Foreskin keratinocyte (primary cell): ENCODE measurements at places on chromosomes 12 and 14. TPM values are rescaled to one million over a fixed set of nuclear protein-coding genes. Genes with fewer than 3 reads are reported as not detected.

ZNF384 gene
- 19.3 and 22.0 TPM in 2 replicates for polyA plus RNA-seq

DNA sequence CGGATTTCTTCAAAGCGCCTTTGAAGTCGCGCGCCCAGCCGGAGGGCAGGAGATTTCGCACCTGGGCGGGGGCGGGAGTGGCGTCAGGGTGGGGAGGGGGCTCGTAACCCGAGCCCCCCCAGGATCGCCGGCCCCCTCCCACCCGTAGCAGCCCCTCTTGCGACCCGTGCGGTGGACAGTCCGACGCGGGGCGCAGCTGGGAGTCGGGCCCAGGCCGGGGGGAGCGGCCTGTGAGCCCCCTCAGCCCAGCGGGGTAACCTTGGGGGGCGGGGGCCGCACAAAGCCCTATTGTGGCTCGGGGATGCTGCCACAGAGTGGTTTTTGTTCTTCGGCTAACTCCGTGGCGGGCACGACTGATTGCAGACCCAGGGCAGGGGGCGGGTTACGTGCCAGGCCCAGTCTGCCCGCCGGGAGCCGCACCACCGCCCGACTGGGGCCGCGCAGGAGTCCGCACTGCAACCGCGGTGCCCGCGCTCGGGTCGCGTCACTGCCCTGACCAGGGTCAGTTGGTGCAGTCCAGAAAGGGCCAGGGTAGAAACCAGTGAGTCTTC, 4.2 kb upstream of the AAAS start:
- DNase-seq: no peak

DNA sequence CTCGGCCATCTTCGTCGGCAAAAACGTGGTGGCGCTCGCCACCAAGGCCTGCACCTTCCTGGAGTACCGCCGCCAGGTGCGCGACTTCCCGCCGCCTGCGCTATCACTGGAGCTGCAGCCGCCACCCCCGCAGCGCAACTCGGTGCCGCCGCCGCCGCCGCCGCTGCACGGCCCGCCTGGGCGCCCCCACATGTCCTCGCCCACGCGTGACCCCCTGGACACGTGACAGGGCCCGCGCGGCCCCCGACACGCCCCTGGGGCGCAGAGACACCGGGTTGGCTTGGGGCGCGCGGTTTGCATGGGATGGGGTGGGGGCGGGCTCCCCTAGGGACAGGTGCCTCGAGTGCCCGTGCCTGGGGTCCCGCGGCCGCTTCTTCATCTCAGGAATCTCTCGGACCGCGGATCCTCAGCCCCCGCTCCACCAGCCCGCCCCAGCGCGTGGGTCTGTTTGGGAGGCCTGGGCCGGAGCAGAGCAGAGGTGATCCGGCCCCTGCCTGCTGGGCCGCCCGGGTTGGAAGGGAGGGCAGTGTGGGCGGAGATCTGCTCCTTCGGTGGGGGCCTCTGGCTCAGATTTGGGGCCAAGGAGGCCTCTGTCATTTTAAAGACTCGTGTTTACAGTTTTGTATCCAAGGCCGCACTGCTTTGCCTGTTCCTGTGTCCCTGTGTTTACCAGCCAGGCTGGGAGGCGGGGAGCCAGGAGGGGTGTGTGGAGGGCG, 3.3 kb downstream of the TMEM121 start:
- no peak for DNase-seq

LRP1-AS gene
- not detected in 2 replicates for polyA plus RNA-seq

DNA sequence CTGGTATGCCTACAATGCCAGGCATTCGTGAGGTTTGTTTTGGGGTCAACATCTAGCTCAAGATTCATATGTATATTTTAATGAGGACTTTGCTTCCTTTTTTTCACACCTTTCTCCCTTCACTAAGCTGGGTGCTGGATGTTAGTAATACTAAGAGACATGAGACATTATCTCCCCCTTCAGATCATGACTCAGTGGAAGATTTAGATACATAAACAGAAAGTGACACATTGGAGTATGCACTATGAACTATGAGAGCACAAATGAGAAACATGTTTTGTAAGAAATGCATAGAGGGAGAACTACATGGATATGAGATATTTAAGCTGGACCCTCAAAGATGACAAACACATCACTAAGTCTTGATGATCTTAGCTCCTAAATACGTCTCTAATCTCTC, 286.3 kb downstream of the RPAP3 start:
- DNase-seq: no peak

DNA sequence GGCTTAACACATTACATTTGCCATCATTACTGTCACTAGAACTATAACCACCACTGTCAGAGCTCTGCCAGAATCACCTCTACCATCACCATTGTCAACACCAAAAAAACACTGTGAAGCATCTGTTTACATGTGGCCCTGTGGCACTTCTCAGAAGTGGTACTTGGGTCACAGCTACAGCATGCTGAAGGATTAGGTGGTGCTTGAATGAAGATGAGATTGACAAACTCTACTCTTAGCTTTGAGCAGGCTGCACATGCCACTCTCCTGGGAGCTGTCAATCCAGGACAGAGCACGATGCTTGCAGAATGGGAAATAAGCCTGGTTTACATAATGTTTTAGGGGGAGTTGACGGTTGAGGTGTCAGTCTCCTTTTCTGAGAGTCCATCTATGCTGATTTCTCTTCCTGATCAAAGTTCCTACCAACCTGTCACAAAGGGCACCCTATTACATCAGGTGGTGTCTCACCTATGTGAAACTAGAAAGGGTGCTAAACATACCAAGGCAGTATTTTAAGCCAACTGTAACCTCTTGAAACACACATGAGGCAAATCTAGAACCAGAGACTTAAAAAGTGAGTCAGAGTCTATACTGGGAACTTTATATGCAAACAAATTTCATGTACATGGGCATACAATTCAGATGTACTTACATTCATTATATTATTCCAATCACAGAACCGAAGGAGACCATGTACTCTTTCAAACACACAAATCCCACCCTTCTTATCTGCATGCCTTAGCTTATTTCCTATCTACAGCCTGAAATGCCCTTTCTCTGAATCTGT, 258.7 kb downstream of the EMP1 start:
- DNase-seq: no peak

GRCh38 chr14:36820901-36821300, 159.2 kb downstream of the PAX9 start:
- DNase-seq: no peak

SLCO1B1 gene
- polyA plus RNA-seq: not detected in 2 replicates

GCH1 gene
- polyA plus RNA-seq: 2.8 and 3.1 TPM in 2 replicates

LMNTD1 gene
- not detected in 2 replicates for polyA plus RNA-seq

GRCh38 chr14:76924371-76925096, 98.3 kb downstream of the LRRC74A start:
- DNase-seq: no peak

DNA sequence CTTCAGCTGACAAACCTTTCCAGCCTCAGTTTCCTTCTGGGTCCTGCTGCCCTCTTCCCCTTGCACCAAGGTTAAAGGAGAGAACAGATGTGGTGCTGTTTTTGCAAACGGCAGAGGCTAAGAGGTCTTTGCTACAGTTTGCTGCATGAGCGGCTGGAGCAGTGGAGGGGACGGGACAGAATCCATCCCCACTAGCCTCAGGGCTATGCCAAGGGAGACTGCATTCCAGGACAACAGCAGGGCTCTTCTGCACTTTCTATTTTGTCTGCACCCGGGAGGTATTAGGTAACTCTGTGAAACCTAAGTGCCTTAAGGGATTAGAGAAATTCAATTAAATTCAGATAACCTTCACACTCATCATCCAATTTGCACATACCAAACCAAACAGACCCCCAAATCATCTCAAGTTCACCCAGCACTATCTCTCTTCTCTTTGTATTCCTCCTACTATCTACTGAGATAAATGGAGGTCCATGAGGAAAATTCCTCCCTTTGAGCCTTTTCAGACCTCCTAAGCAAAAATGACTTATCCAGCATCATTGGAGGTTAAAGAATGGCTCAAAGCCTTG, 103.8 kb upstream of the VRK1 start:
- DNase-seq: no peak

DNA sequence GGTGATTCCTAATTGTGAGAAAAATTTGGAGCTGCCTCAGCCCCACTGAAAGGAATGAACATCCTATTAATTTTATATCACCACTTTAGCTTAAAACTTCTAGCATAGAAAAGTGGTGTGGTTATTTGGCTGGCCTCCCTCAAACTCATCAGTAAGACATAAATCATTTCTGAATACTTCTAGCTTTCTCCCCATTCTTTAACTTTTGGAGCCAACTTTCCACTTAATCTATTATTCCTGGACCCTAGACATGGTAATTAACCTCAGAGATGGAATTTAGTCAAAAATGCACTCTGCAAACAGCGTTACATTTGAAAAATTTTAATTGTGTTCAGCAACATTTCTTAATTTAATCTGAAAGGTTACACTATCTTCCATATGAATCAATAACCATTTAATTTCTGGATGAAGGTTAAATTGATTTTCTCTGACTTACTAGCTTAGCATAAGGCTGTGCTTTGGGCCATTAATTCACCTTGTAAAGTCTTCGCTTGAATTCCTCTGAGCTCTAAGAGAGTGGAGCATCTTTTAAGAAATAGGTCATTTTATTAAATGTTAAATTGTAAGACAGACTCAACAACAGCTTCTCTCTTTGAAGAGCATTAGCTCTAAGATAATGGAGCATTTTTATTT, 753.6 kb upstream of the STXBP6 start:
- DNase-seq: no peak

IFI27L1 gene
- 32.3 and 38.1 TPM in 2 replicates for polyA plus RNA-seq

DNA sequence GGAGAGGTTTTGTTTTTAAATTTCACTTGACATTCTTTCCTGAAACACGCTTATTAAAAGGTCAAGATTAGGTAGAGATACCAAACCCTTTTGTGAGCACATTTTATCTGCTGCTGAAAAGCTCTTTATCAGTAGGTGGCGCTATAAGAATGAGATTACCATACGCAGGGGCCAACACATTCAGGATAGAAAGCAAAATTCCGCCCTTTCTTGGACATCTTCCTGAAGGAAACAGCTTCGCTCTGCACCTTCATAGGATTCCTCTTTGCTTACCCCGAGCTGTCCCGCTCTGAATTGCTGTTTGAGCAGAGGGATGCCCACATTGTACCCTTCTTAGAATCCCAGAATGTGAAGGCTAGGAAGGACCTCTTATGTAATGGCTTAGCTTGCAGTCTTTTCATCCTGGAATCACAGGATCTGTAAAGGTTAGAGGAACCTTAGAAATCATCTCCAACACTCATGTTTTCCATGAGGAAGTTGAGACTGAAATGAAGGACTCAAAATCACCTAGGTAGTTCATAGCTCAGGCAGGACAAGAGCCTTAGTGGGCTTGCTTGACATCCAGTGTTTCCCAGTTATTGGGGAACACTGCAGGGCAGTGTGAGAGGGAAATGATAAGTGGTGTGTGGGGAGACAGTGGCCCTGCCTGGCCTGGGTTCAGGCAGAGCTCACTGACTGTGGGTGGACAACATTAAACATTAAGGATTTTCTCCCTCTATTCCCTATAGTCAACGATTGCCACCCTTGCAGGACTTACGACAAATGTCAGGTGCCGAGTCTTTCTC, 38.7 kb upstream of the CRY1 start:
- DNase-seq: peak; percentile 52

- DNase-seq: no peak
Observed at GRCh38 chr14:37203423-37203822, 5.7 kb downstream of the MIPOL1 start.

DNA sequence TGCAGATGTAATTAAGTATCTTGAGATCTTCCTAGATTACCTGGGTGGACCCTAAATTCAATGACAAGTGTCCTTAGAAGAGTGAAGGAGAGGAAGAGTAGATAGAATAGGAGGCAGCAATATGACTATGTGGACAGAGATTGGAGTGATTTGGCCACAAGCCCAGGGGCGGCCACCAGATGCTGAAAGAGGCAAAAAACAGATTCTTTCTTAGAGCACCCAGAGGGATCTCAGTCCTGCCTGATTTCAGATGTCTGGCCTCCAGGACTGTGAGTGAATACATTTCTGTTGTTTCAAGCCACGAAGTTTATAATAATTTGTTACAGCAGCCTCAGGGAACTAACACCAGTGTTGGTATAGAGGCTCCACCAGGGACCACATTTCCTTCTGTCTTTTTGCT, 67.3 kb downstream of the DACT1 start:
- no peak for DNase-seq

GRCh38 chr14:77107228-77107627, 9.2 kb downstream of the CIPC start:
- DNase-seq: no peak

- DNase-seq: no peak
Observed at GRCh38 chr12:64627771-64628170, 17.5 kb downstream of the RASSF3 start.

- no peak for DNase-seq
Observed at GRCh38 chr12:28539691-28540323, 349.6 kb downstream of the CCDC91 start.
